Kidney epithelial cell (primary cell): ENCODE measurements at places on chromosomes 4 and X. TPM values are rescaled to one million over a fixed set of nuclear protein-coding genes. Genes with fewer than 3 reads are reported as not detected.

CYLC1 gene
- total RNA-seq: not detected in 2 replicates

GAB3 gene
- 0.42 and 0.82 TPM in 2 replicates for total RNA-seq

MID1 gene
- 13.5 and 18.2 TPM in 2 replicates for total RNA-seq

NKX6-1 gene
- total RNA-seq: 0.89 TPM in 1 of 2 replicates, not detected in the other

ZFP92 gene
- total RNA-seq: 1.8 and 1.9 TPM in 2 replicates

GRCh38 chrX:9466124-9466495 lies 1.3 kb downstream of the TBL1X start:
- DNase-seq: no peak

DNA sequence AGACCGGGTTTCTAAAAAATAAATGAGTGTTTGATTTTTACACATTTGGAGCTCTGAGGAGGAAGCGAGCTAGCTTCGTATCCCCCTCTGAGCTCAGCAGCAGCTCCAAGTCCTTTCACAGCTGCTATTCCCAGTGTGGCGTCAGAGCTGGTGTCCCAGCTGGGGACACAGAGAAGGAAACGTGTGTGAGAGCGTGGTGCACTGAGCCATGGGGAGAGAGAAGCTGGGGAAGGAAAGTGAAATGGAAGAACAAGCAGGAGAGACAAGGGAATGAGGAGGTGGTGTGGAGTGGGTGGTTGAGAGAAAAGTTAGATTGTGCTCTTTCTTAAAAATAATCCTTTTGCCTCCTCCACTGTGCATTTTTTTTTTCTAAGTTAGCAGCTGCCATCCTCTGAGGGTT lies 79.5 kb upstream of the SLC4A4 start:
- no peak for DNase-seq

- peak; percentile 10 for DNase-seq
These were observed 37.4 kb downstream of the OCRL start for GRCh38 chrX:129577473-129577872.

- DNase-seq: no peak
These were observed 677.5 kb downstream of the DMD start for GRCh38 chrX:32533848-32534247.

DNA sequence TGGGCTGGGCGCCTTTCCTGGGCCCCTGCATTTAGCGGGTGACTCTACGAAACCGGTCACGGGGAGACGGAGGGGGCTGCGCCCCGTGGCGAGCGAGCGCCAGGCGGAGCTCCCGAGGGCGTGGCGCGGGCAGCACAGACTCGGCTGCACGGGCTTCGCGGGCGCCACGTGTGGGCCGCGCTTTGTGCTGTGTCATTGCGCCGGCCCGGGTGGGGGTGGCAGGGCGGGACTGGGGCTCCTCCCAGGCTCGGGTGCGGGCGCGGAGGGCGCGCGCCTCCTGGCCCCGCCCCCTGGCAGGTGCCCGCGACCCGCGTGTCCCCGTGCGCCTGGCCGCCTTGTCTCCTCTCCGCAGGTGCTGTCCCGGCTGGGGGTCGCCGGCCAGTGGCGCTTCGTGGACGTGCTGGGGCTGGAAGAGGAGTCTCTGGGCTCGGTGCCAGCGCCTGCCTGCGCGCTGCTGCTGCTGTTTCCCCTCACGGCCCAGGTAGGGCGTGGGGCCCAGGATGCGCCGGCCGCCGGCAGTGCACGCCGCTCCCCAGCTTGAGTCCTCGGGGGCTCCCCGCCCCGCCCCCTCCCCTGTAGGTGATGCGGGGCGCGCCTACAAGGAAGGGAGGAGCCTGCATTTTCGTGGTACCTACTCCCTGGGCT lies 651 bp downstream of the UCHL1 start:
- DNase-seq: no peak

- DNase-seq: no peak
These were observed 24.9 kb upstream of the GPC4 start for GRCh38 chrX:133440081-133440796.

DNA sequence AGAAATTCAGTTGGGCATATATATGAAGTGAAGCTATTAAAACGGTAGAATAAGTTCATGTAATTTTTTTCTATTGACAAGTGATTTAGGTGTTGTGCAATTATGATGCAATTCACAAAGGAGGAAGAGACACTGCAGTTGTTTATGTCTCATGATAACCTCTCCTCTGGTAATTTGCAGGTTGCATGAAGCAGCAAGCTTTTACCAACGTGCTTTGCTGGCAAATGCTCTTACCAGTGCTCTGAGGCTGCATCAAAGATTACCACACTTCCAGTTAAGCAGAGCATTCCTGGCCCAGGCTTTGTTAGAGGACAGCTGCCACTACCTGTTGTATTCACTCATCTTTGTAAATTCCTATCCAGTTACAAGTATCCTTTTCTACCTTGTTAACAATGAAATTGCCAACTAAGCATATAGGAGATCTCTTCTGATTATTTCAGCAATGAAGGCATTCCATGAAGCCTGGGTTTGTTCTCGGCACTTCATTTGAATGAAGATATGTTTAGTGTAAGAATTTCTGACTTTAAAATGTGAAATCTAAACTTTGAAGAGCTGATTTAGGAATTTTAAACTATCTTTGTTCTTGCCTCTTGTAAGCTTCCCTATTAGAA lies 3.9 kb downstream of the TMEM33 start:
- no peak for DNase-seq

DNA sequence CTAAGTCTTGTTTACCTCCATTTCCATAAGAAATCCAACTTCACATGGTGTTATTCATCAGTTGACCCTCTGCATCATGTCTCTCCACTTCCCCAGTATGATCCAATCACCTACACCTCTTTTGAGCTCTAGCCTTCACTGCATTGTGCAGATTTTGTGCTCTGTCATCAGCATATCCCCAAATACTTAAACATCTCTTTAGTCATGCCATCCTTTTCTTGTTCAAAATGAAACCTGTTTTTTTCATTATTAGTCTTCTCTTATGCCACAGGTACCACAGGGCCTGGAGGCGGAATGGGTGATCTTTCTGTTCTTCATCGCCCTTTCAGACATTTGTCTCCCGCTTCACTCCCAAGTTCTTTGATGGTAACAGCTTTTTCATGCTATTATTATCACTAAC lies 382.7 kb upstream of the GALNTL6 start:
- no peak for DNase-seq

DNA sequence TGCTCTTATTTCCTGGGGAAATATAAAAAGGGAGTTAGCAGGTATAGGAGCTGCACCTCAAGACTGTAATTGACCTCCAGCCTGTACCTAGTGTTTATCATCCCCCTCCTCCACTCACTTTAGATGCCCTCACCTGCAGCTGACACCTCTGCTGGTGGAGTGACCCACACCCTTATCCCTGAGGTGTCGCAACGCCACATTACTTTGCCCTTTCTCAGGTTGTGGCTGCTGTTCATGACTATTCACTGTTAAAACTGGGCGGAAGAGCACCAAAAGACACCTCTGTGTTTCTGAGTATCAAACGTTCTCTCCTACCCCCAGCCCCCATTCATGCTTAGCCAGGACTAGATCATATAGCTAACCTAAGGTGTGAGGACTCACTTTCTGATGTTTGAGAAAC lies 101.5 kb upstream of the ADAMTS3 start:
- no peak for DNase-seq

DNA sequence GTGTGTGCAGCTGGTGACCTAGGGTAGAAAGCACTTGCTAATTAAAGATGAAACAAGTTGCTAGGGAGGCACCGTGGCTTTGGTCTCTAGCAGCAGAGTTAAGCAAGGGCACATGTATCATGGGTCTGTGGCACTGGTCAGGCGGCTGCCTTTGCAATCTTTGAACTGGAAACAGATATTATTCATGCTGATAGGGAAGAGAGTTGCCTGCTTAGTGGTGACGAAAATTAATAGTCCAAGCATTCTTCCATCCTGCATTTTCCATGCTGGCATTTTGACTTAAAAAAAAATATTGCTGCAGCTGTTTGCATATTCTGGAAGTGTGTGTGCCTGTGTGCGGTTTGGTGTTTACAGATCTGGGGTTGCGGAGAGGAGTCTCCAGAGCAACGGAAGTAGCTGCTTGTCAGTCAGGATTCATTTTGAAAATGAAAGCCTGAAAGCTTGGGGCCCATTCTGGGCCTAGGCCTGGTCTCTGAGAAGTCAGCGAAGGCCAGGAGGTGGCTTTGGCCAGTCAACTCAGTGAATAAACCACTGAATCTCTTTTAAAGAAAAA lies 2.3 kb upstream of the SOWAHD start:
- no peak for DNase-seq

- DNase-seq: no peak
These were observed 482 bp downstream of the RNF4 start for GRCh38 chr4:2469192-2469984.

DNA sequence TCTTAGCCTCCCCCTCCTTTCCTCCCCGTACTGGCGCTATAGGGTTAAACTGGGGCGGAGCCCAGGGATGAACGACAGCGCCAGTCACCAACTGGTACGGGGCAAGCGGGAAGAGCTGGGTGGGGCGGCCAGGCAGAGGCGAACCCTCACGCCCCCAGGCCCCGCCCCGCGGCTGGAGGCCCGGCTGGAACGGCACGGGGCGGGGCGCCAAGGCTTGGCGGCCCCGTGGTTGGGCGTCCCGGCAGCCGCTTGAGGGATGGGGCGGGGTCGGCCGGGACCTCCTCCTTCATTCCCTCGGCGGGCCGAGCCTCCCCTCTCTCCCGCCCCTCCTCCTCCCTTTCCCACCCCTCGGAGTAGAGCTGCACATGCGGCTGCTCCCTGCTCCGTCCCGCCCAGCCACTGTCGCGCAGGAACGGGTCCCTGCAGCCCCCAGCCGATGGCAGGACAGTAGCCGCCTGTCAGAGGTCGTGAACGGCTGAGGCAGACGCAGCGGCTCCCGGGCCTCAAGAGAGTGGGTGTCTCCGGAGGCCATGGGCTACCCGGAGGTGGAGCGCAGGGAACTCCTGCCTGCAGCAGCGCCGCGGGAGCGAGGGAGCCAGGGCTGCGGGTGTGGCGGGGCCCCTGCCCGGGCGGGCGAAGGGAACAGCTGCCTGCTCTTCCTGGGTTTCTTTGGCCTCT lies at the start of gene EDA:
Gene EDA (plus strand): TSS at position 335 of the 678 bp plus-strand sequence.
- DNase-seq: peak; percentile 10

DNA sequence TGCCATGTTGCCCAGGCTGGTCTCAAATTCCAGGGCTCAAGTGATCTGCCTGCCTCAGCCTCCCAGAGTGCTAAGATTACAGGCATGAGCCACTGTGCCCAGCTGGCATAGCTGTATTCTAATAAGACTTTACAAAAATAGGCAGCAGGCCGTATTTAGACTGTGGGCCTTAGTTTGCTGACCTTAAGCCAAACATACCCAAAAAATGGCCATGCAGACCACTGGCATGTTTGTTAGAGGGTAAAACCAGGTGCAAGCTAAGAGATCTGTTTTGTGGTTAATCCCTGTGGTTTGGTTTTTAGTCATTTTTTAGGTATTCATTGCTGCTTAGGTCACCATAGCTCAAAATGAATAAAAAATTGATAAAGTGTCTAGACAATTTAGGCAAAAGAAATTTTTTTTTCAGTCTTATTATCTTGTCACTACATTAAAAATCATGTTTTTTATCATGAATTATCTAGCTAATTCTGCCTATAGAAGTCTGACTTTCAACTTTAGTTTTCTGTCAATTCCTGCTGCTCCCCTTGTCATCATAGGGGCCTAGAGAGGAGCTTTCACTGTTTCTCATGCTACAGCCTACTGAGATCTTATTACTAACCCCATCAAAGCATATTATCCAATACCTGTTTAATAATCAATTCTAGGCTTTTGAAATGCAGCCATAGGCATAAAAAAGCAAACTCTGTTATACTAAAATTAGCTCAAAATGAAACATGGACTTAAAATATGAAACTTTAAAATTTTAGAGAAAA lies 7.5 kb upstream of the SPINK2 start:
- no peak for DNase-seq

- DNase-seq: no peak
These were observed 263.8 kb upstream of the PABPC4L start for GRCh38 chr4:134465417-134465816.

DNA sequence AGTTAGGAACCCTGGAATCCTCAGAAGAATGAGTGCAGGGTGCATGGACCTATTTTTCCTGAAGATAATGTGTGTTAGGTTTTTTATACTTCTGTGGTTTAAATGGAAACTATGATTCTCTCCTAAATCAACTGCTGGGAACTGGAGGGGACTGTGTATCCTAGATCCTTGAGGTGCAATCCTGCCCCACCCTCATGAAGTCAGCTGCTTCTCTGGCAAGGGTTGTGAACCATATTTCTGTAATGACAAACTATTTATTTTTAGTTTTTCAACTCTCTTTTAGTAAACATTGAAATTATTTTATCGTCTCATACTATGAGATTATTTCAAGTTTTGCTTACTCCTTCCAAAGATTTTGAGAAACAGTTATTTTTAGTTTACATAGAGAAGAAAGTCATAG lies 25.8 kb upstream of the VEGFC start:
- DNase-seq: no peak

GRCh38 chrX:15512401-15512965 lies 11.9 kb downstream of the BMX start:
- DNase-seq: no peak
